ENCODE measurements at places on chromosomes 4 and X. TPM values are rescaled to one million over a fixed set of nuclear protein-coding genes. Genes with fewer than 3 reads are reported as not detected.

PCDH18 gene
- total RNA-seq: 95.8 TPM

NAP1L3 gene
- 9.1 TPM for total RNA-seq

STPG2 gene
- total RNA-seq: 0.31 TPM

CCDC120 gene
- 2.7 TPM for total RNA-seq

HOPX gene
- 60.1 TPM for total RNA-seq

AFF2 gene
- total RNA-seq: 3.1 TPM

PABPC1L2A gene
- not detected for total RNA-seq

DNA sequence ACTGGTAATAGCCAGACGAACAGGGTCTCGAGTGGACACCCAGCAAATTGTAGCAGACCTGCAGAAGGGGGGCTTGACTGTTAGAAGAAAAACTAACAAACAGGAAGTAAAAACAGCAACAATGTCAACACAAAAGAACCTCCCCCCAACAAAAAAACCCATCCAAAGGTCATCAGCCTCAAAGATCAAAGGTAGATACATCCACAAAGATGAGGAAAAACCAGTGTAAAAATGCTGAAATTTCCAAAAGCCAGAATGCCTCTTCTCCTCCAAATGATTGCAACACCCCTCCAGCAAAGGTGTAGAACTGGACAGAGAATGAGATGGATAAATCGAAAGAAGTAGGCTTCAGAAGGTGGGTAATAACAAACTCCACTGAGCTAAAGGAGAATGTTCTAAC lies 313.0 kb upstream of the TEX13C start:
- no peak for DNase-seq

DNA sequence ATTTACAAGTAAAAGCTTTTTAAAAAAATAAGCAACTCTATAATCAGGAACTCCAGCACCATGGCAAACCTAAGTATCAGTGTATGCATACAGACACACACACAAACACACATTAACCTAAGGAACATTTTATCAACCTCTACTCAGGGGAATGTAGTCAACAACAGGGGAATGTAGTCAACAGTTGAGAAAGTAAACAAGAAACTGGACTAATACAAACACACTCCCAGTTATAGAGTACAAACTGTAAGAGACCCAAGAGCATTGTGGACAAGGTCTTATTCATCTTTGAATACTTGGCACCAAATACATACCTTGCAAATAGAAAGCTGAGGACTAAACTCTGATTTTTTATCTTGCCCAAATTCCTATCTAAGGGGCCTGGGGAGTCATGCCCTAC lies 36.2 kb downstream of the PAPSS1 start:
- DNase-seq: no peak

- DNase-seq: no peak
Measured at GRCh38 chrX:630612-631496, at the start of gene SHOX. Gene SHOX, plus strand, starts transcription at chrX:630791. Its CDS starts 107 bp downstream, at chrX:630898.

GRCh38 chrX:101217689-101218088 lies 1.9 kb upstream of the DRP2 start:
- no peak for DNase-seq

DNA sequence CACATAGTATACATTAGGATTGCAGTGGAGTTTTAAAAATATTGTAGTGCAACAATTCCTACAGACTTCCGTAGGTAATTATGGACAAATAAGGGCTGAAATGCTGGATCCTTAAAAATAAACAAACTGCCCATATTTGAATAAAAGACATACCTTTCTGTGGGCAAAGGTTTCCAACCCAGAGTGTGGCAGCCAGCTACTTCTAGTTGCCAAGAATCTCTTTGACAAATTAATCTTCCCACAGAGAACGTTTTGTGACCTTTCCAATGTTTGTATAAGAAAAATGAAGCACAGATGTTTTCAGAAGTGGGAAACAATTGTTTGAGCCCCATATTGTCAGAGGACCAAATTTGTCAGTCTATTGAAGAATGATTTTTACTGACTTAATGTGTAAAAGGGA lies 21.1 kb downstream of the GRPR start:
- DNase-seq: no peak

DNA sequence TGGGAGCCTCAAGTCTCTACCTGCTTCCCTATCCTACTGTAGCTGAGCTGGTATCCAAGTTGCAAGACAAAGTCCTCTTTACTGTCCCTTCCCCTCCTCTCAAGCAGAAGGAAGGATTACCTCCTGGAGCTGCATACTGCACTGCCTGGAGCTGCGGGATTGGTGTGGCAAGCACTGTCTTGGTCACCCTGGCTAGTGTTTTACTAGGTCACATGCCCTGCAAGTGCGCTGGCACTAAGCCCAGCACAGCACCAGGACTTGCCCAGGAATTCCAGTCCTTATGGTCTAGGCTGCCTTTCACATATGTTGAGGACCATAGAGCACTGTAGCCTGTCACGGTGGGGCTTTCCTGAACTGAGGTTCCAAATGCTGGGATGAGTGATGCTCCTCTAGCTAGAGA lies 227.3 kb upstream of the ZC4H2 start:
- DNase-seq: no peak

GRCh38 chrX:2252331-2253065 lies 248.3 kb downstream of the DHRSX start:
- no peak for DNase-seq

- no peak for DNase-seq
Measured at GRCh38 chrX:112760697-112761096, 79.9 kb downstream of the AMOT start.

- no peak for DNase-seq
Measured at GRCh38 chrX:40101430-40101802, 3.7 kb upstream of the BCOR start.

DNA sequence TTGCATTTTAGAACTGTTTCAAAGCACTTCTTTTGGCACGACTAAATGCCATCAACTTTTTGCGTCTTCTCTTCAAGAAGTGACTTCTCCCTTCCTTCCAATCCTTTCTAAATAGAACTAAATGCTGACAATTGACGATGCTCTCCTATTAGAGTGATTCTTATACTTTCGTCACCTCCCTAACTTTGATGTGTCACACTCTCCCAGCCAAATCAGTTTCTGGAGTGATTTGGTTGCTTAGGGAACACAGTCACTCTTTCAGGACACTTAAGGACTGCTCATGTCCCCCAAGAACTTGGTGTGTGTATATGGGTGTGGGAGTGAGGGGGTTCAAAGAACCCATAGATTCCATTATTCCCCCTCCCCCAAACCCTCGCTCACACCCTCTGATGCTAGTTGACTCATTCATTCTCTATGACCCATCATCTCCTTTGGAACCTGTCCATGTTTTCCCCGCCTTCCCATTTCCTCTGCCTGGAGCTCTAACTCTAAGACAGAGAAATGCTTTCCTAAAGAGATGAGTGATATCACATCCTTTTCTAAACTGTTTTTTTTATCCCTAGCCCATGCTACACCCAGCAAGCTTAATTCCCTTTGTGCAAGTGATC lies 26.8 kb upstream of the AREG start:
- no peak for DNase-seq

DNA sequence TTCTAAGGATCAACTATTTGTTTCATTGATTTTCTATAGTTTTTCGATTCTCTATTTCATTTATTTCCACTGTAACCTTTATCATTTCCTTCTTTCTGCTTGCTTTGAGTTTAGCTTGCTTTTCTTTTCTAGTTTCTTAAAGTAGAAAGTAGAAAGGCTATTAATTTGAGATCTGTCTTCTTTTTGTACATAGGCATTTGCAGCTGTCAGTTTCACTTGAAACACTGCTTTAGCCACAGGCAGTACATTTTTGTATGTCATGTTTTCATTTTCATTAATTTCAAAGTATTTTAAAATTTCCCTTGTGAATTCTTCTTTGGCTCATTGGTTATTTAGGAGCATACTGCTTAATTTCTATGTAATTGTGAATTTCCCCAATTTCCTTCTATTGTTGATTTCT lies 152.2 kb downstream of the SH3KBP1 start:
- DNase-seq: no peak

DNA sequence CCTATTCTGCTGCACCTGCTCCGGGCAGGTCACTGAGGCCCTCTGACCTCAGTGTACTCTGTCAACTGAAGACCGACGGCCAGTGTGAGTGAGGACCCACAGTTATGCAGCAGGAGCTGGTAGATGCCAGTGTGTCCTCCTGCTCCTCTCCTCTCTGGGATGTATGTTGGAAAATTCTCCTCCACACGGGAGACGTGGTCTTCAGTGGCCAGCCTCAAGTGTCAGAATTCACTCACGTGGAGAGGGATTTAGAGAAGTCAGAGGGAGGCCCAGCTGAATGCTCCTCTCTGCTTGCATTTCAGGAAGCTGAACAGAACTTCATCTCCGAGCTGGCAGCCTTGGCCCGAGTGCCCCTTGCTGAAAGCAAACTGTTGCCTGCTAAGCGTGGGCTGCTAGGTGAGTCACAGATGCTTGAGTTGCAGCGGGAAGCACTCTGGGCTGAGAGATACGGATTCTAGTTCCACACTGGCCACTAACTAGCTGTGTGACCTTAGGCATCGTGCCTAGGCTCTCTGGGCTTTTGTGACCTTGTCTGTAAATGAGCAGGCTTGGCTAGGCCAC lies 83.6 kb downstream of the CRMP1 start:
- DNase-seq: no peak
